ENCODE measurements at places on chromosomes 3 and 15. TPM values are rescaled to one million over a fixed set of nuclear protein-coding genes. Genes with fewer than 3 reads are reported as not detected.

The UPK1B gene
- total RNA-seq: not detected

The REC114 gene
- not detected for total RNA-seq

The TIMP4 gene
- 0.07 TPM for total RNA-seq

The AADAC gene
- total RNA-seq: 1.5 TPM

The CCDC50 gene
- 66.4 TPM for total RNA-seq

The ATOSA gene
- 6.6 TPM for total RNA-seq

The PCOLCE2 gene
- 2.0 TPM for total RNA-seq
